NCI-H2081 (cell line): ENCODE measurements at places on chromosomes 3 and 15.

GRCh38 chr3:138010273-138010590, 267 bp downstream of the CLDN18 start:
- DNase-seq: no peak

DNA sequence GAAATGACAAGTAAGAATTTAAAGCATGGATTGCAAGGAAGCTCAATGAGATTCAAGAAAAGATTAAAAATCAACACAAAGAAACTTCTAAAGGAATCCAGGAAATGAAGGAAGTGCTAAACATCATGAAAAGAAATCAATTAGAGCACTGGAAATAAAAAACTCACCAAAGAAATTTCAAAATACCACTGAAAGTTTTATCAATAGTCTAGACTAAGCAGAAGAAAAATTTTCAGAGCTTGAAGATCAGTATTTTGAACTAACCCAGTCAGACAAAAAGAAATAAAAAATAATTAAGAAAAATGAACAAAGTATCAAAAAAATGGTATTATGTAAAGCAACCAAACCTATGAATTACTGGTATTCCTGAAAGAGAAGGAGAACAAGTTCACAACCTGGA, 60.6 kb downstream of the FAM227B start:
- no peak for DNase-seq

GRCh38 chr15:80211976-80212375, 40.0 kb downstream of the CTXND1 start:
- DNase-seq: no peak

GRCh38 chr3:43187836-43188479, 82.1 kb upstream of the POMGNT2 start:
- no peak for DNase-seq

DNA sequence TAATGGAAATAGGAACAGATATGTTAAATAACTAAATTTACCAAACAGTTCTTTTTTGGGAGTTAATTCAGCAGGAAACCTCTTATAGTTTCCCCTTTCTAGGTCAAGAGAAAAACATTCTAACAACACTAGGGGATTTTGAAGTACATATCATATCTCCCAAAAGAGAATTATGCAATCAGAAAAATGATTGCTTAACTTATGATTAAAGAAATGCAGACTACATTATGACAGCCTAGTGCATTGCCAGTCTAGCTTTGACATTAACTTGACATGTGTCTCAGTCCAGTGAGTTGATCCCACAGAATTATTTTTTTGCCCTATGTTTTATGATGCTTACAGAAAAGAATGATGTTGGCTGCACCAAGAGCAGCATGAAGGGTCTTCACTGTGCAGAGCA, 31.7 kb upstream of the NPHP3 start:
- no peak for DNase-seq

GRCh38 chr15:60442763-60443162, 36.2 kb downstream of the ICE2 start:
- DNase-seq: no peak

- no peak for DNase-seq
Measured at GRCh38 chr3:53142986-53143385, 12.8 kb upstream of the RFT1 start.

DNA sequence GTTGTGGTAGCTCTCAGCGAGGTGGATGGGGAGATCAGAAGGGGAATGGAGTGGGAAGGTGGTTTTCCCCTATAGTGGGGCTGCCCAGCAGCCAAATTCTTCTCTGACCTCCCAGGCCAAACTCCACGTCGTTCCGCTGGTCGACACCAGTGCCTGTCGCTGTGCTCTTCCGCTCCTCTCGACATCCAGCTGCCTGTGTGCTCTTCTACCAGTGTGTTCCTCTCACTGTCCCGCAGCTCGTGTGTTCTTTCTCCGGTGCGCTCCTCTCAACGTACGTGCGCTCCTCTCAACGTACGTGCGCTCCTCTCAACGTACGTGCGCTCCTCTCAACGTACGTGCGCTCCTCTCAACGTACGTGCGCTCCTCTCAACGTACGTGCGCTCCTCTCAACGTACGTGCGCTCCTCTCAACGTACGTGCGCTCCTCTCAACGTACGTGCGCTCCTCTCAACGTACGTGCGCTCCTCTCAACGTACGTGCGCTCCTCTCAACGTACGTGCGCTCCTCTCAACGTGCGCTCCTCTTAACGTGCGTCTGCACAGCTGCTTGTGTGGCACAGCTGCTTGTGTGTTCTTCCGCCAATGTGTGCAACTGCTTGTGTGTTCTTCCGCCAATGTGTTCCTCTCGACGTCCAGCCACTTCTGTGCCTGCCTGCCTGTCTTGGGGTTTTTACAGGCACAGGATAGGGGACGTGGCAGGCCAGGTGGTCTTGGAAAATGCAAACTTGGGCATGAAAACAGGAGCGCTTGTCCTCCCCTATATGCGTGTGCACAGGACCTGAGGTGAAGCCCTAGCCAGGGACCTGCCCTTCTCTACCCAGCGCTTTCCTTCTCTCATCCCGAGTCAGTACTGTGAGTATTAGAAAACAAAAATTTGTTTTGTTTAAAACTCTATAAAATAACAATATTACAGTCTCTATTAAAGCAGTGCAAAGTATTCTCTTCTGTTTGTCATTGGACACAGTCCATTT, 991.1 kb downstream of the GBE1 start:
- DNase-seq: no peak

- DNase-seq: no peak
Measured at GRCh38 chr15:52103217-52104207, 9.1 kb downstream of the BCL2L10 start.

GRCh38 chr3:46019707-46020106, 7.6 kb downstream of the XCR1 start:
- no peak for DNase-seq

DNA sequence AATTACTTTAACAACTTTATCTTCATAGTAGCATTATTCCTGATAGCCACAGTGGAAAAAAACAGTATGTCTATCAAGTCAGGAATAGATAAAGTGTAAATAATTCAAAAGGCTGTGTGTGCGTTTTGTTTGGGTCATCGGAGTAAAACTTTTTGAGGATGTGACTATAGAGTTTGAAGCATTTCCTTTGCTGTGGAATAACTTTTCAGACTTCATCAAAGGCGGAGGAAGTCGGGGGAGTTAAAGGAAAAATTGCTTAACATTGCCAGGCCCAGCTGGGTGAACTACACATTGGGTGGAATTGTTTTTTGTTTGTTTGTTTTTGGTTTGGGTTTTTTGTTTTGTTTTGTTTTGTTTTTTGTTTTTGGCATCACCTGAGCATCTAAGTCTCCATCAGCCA, 70.4 kb upstream of the CRTC3 start:
- no peak for DNase-seq

GRCh38 chr3:112685420-112685819, 44.5 kb upstream of the CCDC80 start:
- no peak for DNase-seq

DNA sequence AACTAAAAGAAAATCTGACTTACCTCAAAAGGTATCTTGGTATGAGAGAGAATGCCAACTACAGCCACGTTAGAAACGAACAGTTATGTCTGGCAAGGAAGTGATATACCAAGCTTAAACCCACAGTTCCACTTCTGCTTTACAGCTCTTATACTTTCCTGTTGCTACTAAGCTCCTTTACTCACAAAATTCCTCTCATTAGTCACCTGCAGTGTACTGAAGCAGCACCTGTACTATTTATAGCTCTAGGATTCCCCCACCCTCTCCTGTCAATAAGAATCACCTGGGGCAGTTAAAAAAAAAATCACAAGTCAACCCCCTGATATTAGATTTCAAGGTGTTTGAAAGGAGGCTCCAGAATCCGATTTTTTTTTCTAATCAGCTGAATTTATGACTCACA, 2.9 kb upstream of the TMEM266 start:
- no peak for DNase-seq

GRCh38 chr3:86938416-86939105, 52.4 kb downstream of the VGLL3 start:
- no peak for DNase-seq

DNA sequence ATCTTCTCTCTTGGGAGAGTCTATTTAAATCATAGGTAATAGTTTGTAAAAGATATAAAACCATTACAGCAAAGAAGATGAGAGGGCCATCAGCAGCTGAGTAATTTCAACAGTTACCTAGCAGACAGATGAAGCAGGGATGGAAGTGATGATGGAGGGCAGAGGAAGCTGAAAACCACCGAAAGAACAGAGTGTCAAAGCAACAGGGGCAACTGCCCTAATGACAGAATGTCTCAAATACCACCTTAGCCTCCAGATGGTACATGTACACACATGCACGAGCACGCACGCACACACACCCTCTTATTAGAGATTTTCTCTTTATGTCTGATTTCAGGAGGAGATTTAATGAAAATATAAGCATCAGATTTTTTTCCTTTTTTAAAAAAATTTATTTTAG, 64.5 kb downstream of the NEDD4 start:
- DNase-seq: no peak

DNA sequence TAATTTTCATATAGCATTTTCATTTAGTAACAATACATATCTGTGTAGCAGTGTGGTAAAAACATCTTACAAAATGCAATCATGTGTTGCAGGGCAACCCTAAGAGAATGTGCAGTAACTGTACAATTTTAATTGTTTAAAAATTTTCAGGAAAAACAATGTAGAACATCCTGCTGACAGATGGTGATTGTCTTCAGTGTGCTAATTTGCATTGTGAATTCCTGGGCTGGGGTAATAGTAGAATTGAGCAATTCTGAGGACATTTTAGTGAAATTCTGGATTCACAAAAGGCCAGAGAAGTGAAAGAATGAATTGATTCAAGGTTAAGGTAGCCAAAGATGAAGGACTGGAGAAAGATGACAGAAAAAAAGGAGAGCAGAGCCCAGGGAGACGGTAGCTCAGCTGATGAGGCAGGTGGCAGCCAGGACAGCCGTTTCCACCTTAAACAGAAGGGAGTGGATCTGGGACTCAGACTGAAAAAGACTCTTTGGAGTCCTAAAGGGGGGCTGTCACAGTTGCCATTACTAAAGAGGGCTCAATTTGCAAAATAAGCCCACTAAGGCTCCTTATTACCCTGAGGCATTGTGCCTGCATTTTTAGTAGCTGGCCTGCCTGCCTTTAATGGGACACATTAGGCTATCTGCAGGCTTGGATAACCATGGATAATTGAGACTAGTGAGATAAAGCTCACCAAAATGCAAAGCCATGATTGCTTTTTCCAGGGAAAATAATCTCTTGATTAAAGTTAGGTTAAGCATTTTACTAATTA, 8.6 kb downstream of the MAP3K13 start:
- DNase-seq: no peak

DNA sequence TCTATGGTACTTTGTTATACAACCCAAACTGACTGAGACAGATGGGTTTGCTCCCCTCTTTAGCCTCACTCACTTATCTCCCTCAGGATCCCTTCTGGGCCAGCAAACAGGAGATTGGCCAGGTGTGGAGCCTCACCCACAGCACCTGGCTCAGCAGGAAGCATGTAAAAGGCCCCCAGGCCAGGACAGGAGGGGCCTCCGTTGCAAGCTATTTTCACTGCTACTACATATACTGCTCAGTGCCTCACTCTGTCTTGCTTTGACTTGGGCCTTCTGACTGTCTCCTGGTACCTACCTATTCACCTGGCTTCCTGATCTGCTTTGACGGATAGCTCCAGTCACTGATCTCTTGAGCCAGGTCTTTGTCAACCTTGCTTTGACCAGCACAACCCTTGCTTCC, 20.4 kb upstream of the TPM1 start:
- DNase-seq: no peak

DNA sequence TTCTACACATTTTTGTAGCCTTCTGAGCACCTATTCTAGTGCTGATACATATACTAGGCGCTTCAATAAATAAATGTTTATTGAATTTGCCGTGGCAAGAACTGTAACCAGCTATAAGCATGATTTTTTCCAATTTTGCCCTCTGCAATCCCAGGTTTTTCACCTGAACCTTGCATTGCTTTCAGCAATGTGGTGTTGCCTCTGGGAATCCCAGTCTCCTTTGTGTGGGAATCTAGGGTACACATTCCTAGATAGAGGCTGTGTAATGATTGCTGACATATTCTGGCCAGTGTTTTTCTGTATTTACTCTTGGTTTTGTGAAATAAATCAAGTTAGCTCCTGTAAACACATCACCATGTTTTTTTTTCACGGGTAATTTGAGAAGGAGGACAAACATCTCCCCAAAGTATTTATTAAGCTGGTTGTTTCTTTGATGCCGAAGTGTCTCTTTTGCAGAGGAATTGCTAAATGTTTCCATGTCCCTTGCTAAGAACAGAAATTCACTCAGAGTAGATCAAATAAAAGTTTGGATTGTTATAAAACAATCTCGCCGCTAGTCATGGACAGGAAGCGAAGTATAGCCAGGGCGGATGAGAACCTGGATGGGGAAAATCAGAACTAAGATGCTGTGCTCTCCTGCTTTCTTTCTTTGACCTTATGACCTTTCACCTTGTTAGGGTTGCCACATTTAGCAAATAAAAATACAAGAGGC, 1.2 kb downstream of the CFAP91 start:
- DNase-seq: no peak

GRCh38 chr3:18390024-18390660, 35.0 kb downstream of the SATB1 start:
- DNase-seq: no peak

DNA sequence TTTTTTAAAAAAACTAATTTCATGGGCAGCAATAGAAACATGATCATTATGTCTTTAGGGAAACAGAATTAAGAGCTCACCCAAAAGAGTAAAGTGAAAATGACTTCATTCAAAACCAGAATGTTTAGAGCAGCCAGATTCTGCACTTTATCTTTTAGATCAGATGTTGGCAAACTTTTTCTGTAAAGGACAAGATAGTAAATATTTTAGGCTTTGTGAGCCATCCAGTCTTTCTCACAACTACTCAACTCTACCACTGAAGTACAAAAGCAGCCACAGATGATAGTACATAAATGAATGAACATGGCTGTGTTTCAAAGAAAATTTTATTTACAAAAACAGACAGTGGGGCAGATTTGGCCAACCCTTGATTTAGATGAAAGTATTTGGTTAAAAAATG, 84.5 kb downstream of the SETD2 start:
- no peak for DNase-seq

- DNase-seq: no peak
Measured at GRCh38 chr15:31024330-31024729, 32.9 kb upstream of the MTMR10 start.

GRCh38 chr15:95287720-95288103, 1042.8 kb upstream of the NR2F2 start:
- no peak for DNase-seq

DNA sequence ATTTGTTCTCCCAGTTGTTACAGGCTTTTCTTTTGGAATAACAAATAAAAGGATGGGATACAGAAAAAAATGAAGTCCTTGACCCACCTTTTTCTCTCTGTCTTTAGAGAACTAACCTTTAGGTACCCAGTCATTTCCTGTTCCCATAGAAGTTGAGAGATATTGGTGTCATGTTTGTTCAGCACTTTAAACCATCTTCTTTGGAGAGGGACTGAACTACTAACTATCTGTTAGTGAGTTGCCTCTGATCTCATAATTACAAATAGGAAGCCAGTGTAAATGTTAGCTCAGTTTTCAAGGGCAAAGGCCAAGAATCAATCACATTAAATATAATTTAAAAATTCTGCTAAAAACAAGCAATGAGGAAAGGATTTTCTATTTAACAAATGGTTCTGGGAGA, 72.9 kb upstream of the DCBLD2 start:
- no peak for DNase-seq

GRCh38 chr15:52278636-52279367, 16.8 kb downstream of the MYO5C start:
- DNase-seq: no peak
